ENCODE measurements at places on chromosomes 1 and 21. TPM values are rescaled to one million over a fixed set of nuclear protein-coding genes. Genes with fewer than 3 reads are reported as not detected.

DNA sequence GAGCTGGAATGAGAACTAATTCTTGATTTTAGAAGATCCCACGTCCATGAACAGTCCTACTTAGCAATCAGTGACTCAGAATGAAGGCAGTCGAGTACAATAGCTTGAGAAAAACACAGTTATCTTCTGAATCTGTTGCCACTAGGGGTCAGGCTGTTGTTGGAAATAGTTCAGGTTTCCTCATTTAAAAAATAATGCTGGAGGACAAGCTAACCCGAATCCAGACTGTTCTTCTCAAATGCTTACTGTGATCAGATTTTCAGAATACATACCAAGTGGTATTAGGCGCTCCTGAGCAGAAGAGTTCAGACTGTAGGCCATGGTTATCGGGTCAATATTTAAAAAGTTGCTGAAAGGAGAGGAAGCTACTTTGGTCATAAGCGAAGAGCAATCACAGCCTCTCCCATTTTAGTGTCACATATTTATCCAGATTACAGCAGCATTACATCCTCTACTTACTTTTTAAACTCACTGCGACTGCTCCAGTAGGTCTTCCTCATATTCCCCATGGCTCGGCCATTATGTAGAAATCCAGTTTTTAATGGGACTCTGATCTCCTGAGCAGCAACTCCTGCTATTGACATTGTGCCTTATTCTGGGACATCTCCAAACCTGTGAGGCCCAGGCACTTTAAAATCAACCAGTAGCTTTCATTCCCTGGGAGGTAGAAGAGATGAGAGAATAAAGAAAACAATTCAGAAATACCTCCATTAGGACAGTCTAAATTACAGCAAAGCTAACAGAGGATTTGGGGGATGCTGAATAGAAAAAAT lies 10.9 kb downstream of the ERRFI1 start:
- peak overlapping the region; percentile 43 for H3K27ac ChIP-seq
- H3K36me3 ChIP-seq: peaks cover 52% of the 10 kb centered on the region
- H3K27me3 ChIP-seq: no peaks in the 10 kb centered on the region
- DNase-seq: no peak
- peaks cover 96% of the 10 kb centered on the region for H3K4me1 ChIP-seq
- H3K4me3 ChIP-seq: no peak overlapping the region

- H3K27ac ChIP-seq: no peak overlapping the region
- DNase-seq: no peak
- H3K27me3 ChIP-seq: no peaks in the 10 kb centered on the region
- H3K4me1 ChIP-seq: no peaks in the 10 kb centered on the region
- no peaks in the 10 kb centered on the region for H3K36me3 ChIP-seq
These were observed 508.6 kb upstream of the ADAMTS5 start for GRCh38 chr21:27475363-27475955.

DNA sequence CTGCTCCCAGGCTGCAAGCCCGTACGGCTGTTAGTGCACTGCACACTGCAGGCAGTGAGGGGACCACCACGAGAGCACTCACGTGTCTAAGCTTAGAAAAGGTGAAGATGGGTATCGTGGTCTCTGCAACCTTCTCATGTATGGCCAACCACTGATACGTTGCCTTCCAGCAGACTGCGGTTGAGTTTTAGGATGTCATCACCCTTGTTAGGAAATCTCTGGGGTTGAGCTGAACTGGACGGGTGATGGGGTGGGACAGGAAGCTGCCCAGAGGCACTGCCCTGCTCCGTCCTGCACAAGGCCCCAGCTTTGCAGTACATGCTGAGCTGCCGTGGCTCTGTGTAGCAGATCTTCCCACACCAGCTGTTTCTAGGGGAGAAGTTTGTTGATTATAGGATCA lies 43.3 kb downstream of the FAAP20 start:
- no peaks in the 10 kb centered on the region for H3K27me3 ChIP-seq
- peaks cover 7% of the 10 kb centered on the region for H3K36me3 ChIP-seq
- H3K4me1 ChIP-seq: no peaks in the 10 kb centered on the region

DNA sequence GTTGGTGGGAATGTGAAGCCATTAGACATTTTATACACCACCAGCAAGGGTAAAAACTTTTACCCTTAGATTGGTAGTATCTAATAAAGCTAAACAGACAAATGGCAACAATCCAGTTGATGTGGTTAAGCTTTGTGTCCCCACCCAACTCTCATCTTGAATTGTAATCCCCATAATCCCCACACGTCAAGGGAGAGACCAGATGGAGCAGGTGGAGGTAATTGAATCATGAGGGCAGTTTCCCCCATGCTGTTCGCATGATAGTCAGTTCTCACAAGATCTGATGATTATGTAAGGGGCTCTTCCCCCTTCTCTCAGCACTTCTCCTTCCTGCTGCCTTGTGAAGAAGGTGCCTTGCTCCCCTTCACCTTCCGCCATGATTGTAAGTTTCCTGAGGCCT lies 602.3 kb downstream of the NUF2 start:
- H3K4me1 ChIP-seq: no peaks in the 10 kb centered on the region
- no peaks in the 10 kb centered on the region for H3K27me3 ChIP-seq
- no peak overlapping the region for H3K27ac ChIP-seq
- no peak for DNase-seq

- H3K36me3 ChIP-seq: no peaks in the 10 kb centered on the region
- peaks cover 4% of the 10 kb centered on the region for H3K27me3 ChIP-seq
- no peak for DNase-seq
- no peak overlapping the region for H3K4me3 ChIP-seq
- H3K27ac ChIP-seq: no peak overlapping the region
These were observed 53.2 kb downstream of the RUNX1 start for GRCh38 chr21:34995979-34996303.

PBX1 gene
- 29.6 TPM for total RNA-seq

TTC24 gene
- not detected for total RNA-seq
